ENCODE measurements at places on chromosomes 1 and 21.
A peak's percentile ranks its signal among the peaks of the same experiment; 100 is the strongest.

- peak; percentile 84 for DNase-seq
Measured at GRCh38 chr1:223712194-223712849, at the start of gene CAPN2. TSS of gene CAPN2 (plus strand) at chr1:223712539. CDS start at chr1:223712641, 102 bp downstream.

GRCh38 chr1:148290881-148291280 is 138.8 kb upstream of the NBPF11 start:
- DNase-seq = no peak

GRCh38 chr1:2496746-2497145 is 20.7 kb downstream of the PLCH2 start:
- DNase-seq = no peak

GRCh38 chr1:210074904-210075303 is 136.9 kb downstream of the SYT14 start:
- no peak for DNase-seq

DNA sequence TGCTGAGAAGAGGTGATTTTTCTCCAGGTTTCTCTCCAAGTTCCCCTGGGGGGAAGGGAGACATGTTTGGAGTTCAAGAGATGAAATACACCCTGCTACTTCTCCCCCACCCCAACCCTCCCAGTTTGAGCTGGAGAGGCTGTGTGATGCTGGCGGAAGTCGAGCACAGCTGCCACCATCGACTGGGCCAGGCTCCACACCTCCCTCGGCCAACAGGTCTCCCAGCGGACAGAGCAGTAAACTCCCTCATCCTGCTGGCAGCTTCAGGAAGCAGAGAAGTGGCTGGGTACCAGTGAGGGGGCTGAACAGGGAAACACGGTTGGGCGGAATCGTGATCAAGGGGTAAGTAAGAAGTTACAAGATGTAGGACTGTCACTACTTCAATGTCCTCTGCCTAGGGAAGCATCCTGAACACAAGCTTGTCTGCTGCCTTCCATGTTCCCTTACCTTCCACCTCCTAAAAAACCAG is 6.6 kb upstream of the NHLH1 start:
- no peak for DNase-seq

- DNase-seq = no peak
Measured at GRCh38 chr1:223102797-223103533, 40.1 kb downstream of the TLR5 start.

DNA sequence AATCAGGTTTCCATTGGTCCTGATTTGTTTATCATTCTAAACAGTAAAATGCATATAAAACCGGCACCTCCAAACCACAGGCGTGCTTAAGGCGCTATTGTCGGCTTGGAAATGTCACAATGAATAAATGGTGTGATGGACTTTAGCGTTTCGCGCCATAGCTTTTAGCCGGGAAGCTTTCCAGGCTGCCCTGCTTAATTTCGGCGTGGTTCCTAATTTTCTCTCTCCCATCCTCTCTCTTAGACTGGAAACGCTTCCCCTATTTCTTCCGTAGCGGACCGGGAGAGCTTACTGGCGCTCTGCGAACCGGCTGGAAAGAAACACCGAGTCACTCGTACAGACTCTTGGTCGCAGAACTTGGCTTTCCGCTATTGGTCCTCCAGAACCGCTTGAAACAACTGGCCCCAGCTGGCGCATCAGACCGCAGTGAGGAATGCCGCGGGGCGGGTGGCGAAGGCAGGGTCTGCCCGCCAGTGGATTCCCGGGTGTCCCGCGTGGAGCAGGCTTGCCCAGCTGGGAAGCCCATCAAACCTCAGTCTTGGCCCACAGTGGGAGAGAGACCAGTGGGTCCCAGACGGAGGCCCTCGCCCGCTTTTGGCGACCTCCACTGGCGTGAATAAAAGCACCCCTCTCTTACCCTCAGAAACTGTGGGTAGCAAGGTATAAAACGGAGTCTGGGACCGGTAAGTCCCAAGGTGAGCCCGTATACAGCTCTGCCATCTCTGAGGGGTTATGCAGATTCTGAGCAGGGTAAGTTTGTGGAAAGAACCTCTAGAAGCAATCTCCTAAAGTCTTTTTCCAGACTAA is 4.0 kb upstream of the LHX8 start:
- DNase-seq = no peak

DNA sequence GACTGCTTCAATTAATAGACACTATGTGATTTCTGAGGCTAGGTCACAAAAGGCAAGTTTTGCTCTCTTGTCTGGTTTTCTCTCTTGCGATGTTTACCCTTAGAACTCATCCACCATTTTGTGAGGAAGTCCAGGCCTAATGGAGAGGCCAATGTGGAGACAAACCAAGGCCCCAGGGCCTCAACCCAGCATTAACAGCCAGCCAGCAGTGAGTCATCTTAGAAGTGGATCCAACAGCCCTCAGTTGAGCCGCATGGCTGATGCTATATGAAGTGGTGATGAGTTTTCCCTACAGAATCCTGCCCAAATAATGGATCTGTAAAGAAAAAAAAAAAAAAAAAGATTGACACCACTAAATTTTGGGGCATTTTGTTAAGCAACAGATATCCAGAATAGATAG is 95.1 kb downstream of the DNTTIP2 start:
- DNase-seq = no peak

DNA sequence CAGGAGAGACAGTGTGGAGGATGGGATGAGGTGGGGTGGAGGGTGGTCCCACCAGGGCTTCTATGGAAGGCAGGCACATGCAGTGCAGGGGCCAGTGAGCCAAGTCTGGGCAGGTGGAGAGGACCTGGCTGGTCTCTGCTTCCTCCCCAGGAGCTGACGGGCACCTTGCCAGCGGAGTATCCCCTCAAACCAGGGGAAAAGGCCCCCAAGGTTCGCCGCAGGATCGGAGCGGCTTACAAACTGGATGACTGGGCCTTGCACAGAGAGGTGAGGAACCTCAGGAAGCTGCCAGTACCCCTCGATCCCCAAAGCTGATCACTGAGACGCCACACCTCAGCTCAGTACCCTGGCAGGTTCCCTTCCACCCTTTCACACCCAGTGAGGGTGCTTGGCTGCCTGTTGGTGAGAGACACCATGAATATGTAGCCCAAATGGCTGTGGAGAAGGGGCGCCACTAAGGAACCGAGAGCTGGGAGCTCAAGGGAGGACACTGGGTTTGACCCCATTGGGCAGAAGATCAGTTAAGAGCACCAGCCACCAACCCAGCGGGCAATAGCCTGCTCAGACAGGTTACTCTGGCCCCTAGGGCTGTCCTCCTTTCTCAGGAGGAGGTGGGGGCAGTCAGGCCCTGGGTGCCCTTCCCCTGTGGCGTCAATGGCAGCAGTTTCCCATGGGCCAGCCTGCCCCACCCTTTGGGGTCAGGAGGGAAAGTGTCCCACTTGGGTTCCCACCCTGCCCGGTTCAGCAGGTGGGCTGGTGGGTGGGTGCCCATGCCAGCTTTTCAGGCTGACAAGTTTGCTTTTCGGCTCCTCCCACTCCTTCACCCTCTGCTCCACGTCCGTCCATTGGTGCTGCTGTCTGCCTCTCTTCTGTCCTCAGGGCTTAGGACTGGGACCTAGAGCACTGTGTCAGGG is 5.5 kb downstream of the INAVA start:
- DNase-seq = no peak

- no peak for DNase-seq
Measured at GRCh38 chr1:232686346-232686745, 56.4 kb upstream of the SIPA1L2 start.

- no peak for DNase-seq
Measured at GRCh38 chr1:217402301-217402700, 228.6 kb downstream of the GPATCH2 start.

DNA sequence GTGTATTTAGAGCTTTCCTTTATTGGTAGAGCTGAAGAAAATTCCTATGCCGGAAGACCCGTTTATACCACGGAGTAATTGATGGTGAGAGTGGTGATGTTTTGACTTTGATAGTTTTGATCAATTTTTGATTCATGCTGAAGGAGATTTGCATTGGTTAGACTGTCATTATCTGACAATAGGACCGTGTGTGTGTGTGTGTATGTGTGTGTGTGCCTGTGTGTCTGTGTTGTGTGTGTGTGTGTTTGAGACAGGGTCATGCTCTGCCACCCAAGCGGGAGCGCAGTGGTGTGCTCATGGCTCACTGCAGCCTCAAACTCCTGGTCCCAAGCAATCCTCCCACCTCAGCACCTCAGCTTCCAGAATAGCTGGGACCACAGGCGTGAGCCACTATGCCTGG is 9.6 kb downstream of the FMN2 start:
- no peak for DNase-seq

- DNase-seq = no peak
Measured at GRCh38 chr1:150234309-150234565, 1.7 kb downstream of the ANP32E start.

DNA sequence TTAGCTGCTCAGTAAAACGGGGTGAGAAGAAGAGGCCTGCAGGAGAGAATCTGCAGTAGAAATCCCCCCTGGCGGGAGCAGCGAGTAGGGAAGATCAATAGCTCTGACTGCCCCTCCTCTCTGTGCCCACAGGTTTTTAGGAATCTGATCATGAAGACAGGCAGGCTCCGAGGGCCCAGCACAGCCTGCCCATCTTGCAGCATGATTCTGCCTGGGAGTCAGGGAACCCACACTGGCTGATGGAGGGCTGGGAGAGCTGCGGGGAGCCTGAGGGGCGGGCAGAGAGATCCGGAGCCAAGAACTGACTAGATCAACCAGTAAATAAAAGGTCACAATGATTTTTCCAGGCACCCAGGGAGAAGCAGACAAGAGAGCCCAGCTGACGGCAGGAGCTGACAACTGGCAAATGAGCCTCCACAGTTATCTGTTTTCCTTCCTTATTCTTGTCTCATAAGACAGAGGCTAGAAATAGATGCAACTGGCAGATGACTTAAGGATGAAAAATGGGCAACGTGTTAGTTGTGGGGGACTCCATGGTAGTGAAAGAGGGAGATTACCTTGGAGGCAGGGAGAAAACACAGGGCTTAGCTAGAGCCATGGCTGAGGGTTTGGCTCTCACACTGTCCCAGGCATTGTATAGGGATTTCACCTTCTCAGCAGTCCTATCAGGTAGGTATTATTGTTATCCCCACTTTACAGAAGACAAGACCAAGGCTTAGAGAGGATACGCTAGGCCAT is 116.2 kb downstream of the PLXNA2 start:
- no peak for DNase-seq

DNA sequence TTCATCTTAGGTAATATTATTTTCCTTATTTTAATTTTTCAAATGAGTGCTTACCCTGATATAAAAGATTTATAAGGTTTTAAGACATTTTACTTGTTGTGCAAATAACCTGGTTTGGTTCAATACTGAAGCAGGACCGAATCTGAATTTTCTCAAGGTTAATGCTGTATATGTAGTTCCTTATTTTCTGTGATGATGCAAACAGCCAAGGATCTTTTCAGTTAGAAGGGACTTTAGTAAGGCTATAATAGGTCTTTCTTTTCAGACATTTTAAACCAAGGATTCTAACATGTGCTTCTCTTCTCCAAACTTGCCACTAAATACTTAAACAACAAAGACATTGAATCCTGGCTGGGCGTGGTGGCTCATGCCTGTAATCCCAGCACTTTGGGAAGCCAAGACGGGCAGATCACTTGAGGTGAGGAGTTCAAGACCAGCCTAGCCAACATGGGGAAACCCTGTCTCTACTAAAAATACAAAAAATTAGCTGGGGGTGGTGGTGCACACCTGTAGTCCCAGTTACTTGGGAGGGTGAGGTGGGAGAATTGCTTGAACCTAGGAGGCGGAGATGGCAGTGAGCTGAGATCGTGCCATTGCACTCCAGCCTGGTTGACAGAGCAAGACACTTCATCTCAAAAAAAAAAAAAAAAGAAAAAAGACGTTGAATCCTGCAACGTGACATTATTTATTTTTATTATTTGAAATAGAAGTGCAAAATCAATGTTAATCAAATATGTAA is 3.2 kb upstream of the ARPC5 start:
- DNase-seq = no peak

DNA sequence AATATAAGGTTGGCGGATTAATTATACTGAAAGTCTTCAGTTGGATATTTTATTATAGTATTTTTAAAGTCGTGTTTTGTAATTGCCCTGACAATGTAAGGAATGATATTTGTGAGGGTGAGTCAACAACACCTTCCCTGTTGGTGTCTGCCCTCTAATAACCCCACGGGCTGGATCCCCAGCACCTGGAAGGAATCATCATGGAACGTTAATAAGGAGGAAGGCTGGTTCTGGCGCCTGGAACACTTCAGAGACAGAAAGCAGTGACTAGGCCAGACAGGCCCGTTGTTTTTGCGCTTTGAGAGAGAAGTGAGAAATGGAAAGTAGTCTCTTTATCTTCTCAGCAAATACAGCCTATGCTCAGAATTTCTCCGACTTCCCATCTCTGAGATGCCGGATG is 31.6 kb downstream of the TEX35 start:
- DNase-seq = no peak

- no peak for DNase-seq
Measured at GRCh38 chr1:191561276-191561675, 597.0 kb upstream of the RGS18 start.

GRCh38 chr1:1630965-1631781 is 800 bp upstream of the MMP23B start:
- peak; percentile 46 for DNase-seq

DNA sequence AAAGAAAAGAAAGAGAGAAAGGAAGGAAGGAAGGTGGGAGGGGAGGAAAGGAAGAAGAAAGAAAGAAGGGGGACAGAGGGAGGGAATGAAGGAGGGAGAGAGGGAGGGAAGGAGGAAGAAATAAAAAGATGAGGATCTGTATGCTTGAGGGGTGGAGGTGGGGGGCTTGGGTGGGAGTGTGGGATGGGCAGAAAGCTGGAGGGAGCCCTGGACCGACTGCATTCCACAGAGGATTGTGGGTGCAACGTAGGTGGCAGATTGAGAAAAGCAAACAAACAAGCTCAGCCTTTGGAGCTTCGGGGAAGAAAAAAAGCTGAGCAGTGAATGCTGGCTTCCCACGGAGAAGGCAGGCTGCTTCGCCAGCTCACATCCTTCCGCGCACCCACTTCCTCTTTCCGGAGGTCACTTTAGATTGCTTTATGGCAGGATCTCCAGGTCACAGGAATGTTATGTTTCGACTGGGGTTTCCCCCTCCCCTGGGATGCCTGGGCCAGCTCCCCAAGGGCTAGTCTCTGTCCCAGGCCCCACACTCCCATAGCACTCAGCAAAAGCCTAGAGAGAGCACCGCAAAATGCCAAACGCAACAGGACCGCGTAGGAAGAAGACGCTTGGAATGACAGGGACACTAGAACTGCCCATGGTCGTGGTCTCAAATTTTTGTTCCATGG is 20.7 kb upstream of the LGALS8 start:
- peak; percentile 49 for DNase-seq

GRCh38 chr1:113540335-113540734 is 150.0 kb downstream of the MAGI3 start:
- DNase-seq = no peak

DNA sequence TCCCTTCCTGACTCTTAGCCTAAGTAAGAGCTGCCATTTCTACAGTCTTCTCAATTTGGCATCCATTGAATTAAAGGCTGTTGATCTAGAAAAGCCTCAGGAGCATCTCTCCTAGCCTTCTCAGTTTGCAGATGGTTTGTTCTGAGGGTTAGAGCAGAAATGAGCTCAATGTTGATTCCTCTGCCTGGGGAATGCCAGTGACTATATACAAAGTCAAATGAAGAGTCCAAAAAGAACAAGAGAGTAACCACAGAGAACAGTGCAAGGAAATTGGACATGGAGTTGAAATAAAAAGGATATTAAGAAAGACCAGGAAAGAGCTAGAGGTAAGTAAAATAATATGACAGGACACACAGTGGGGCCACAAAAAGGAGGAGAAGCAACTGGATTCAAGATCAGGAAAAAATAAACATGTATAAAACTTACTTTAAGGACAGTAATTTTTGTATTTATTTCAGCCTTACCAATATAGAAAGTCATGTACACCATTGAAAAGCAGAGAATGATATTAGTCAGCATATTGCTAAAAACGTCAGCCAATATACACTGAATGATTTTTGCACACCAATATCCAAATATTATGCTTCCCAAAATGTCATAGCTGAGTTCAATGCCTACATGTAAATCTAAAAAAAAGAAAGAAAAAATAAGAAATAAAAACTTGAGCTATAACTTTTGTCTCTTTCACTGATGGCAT is 21.3 kb downstream of the SLC9C2 start:
- DNase-seq = no peak
